ENCODE measurements at places on chromosomes 12 and 14. TPM values are rescaled to one million over a fixed set of nuclear protein-coding genes. Genes with fewer than 3 reads are reported as not detected.
A peak's percentile ranks its signal among the peaks of the same experiment; 100 is the strongest.

CLEC1B gene
- not detected for total RNA-seq

ADAM21 gene
- 0.72 TPM for total RNA-seq

SYT10 gene
- total RNA-seq, result not detected

ART4 gene
- total RNA-seq, result not detected

DCN gene
- 25.9 TPM for total RNA-seq

CHGA gene
- not detected for total RNA-seq

KIF26A gene
- not detected for total RNA-seq

ZDHHC22 gene
- not detected for total RNA-seq

- no peak for DNase-seq
- no peak overlapping the region for H3K27ac ChIP-seq
- H3K4me3 ChIP-seq, result peak overlapping the region; percentile 46
Measured at GRCh38 chr12:102757154-102757881, 159.7 kb downstream of the PAH start.

DNA sequence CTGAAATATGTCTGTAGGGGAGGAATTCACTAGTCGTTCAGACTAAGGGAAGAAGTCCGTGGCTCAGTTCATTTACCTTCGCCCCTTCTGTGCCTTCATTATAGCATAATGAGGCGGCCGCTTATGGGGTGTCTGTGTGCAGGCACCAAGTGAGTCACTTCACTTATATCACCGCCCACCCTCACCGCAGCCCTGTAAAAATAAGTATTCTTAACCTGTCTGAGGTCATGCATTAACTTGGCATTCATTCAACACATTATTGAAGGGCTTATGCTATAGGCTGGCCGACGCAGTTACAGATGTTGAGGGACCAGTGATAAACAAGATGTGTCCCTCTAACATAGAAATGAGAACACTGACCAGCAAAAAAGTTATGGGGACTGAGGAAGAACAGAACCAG, 47.7 kb upstream of the PTCSC3 start:
- H3K27me3 ChIP-seq, result peaks cover 2% of the 10 kb centered on the region
- no peaks in the 10 kb centered on the region for H3K4me1 ChIP-seq
- DNase-seq, result no peak
- H3K4me3 ChIP-seq, result no peak overlapping the region

DNA sequence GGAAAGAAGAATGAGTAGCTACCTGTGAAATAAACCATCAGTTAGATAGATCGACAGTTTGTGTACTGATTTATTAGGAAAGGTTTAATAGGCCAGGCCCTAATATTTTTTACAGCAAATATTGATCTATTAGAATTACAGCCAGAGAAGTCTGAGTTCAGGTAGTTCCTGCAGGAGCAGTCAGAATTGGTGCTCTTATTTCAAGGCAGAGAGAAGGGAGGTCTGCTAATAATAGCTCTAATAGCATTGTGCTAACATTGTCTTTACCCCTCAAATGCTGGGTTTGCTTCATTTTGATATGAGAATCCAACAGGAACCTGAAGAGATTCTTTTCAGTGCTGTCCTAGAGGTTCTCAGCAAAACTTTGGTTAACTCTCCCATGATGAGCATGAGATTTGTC, 343.8 kb upstream of the NAV3 start:
- no peak overlapping the region for H3K4me3 ChIP-seq
- H3K27me3 ChIP-seq, result no peaks in the 10 kb centered on the region
- no peak for DNase-seq
- no peak overlapping the region for H3K27ac ChIP-seq
- H3K4me1 ChIP-seq, result peaks cover 6% of the 10 kb centered on the region

- H3K36me3 ChIP-seq, result no peaks in the 10 kb centered on the region
- no peak for DNase-seq
- H3K4me1 ChIP-seq, result peaks cover 18% of the 10 kb centered on the region
- H3K4me3 ChIP-seq, result no peak overlapping the region
- H3K27me3 ChIP-seq, result peaks cover 18% of the 10 kb centered on the region
Measured at GRCh38 chr12:6630736-6631135, 5.0 kb downstream of the LPAR5 start.

GRCh38 chr12:122850695-122851350, 15.6 kb downstream of the HIP1R start:
- H3K27ac ChIP-seq, result no peak overlapping the region
- H3K4me1 ChIP-seq, result peaks cover 15% of the 10 kb centered on the region
- no peak overlapping the region for H3K4me3 ChIP-seq
- H3K36me3 ChIP-seq, result no peaks in the 10 kb centered on the region

DNA sequence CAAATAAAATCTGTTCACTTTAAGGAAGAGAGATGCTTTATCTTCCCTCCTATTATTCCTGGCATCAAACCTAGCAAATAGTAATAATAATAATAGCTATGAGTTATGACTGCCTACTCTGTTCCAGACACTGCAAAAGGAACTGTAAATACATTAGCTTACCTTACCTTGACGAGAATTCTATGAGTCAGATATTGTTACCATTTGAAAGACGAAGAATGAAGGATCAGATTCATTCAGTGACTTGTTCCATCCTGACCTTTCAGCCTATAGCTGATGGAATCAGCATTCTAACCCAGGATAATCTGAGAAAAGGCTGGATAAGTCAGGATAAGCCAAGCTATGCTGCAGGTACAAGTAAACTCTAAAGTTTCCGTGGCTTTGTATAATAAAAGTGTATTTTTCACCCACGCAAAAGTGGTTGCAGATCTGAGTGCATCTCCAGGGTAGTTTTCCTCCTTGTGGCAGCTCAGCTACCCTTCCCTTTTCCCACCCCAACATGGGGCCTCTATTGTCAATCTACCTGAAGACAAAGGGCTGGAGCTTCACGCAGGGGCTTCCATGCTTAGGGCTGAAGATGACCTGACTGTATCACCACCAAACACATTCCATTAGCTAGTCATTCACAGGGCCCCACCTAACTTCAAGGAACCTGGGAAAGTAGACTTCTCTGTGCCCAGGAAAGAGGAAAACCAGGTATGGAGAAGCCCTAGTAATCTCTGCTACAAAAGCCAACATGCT, 57.2 kb upstream of the CCND2 start:
- H3K27me3 ChIP-seq, result peaks cover 5% of the 10 kb centered on the region
- no peak for DNase-seq
- no peak overlapping the region for H3K4me3 ChIP-seq
- no peaks in the 10 kb centered on the region for H3K4me1 ChIP-seq

- H3K27ac ChIP-seq, result no peak overlapping the region
- no peak for DNase-seq
- H3K4me3 ChIP-seq, result no peak overlapping the region
Measured at GRCh38 chr12:30631740-30632139, 63.9 kb downstream of the IPO8 start.

DNA sequence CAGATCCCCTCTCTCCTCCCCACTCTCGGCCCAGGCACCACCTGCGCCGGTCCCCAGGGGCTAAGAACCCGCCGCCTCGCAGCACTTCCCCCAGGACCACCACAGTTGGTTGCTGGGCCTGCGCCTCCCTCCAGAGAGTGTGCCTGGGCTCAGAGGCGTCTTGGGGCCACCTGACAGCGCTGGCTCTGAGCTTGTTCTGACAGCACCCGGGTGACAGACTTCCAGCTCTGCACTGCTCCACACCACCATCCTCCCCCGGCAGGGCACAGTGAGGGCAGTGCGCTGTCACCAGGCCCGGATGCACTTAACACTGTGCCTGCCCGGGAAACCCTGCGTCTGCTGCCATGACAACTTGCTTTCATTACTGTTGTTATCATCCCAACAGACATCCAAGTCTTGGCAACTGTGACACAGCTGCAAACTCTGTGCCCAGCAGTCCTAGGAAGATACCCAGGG, 6.6 kb downstream of the BRF1 start:
- peaks cover 12% of the 10 kb centered on the region for H3K4me1 ChIP-seq
- H3K36me3 ChIP-seq, result no peaks in the 10 kb centered on the region
- peak overlapping the region; percentile 72 for H3K27ac ChIP-seq
- DNase-seq, result peak; percentile 36
- H3K4me3 ChIP-seq, result no peak overlapping the region

GRCh38 chr12:130956456-130957303, 3.0 kb downstream of the ADGRD1 start:
- H3K36me3 ChIP-seq, result peaks cover 9% of the 10 kb centered on the region
- H3K4me1 ChIP-seq, result no peaks in the 10 kb centered on the region
- DNase-seq, result no peak
- no peak overlapping the region for H3K4me3 ChIP-seq

- DNase-seq, result no peak
- H3K36me3 ChIP-seq, result peaks cover 5% of the 10 kb centered on the region
- no peak overlapping the region for H3K27ac ChIP-seq
- H3K4me1 ChIP-seq, result peaks cover 58% of the 10 kb centered on the region
Measured at GRCh38 chr14:85413836-85414526, 116.0 kb upstream of the FLRT2 start.

DNA sequence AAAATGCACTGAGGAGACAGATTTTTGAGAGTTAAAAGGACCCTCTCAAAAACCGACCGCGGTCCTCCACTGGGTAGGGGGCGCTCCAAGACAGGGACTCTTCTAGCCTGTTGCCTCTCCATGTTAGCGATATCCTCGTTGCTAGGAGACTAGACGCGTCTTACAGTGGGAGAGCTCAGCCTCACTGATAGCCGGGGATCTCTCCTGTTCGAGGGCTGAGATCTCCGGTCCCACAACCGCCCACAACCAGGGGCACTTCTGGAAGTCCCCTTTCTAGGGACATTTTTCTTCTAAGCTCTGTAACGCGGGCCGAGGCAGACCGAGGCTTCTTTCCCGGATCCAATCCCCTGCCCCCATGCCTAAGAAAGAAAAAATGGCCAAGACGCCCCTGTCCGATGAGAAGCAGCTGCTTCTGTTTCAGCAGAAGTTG, 21.3 kb downstream of the FKBP11 start:
- peak overlapping the region; percentile 53 for H3K27ac ChIP-seq
- H3K4me1 ChIP-seq, result peaks cover 14% of the 10 kb centered on the region
- peak overlapping the region; percentile 84 for H3K4me3 ChIP-seq
- H3K27me3 ChIP-seq, result peaks cover 7% of the 10 kb centered on the region
- DNase-seq, result peak; percentile 75

DNA sequence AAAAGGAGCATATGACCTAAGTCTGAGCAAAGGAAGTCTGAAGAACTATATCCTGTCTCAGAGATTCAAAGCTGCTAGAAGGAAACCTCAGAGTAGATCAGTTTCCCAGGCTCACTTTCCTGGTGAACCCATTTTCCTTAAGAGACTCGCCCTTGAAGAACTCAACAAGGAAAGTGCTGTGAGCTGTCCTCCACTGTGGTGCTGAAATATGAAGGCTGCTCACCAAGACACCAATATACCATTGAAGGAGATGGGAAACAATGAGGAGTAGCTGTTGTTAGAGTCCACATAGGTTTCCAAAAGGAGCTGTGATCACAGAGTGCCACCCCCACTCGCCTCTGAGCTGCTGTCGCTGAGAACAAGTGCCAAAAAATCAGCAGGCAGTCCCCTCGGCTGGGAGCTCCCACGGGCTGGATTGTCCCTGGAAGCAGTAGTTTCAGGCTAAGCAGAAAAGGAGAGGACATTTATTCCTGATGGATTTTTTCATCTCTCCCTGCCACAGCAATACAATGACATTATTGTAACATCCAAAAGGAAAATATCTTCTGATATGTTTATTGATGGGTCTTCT, 282.1 kb downstream of the RPS29 start:
- H3K4me3 ChIP-seq, result no peak overlapping the region
- no peaks in the 10 kb centered on the region for H3K27me3 ChIP-seq
- no peak overlapping the region for H3K27ac ChIP-seq
- no peak for DNase-seq

DNA sequence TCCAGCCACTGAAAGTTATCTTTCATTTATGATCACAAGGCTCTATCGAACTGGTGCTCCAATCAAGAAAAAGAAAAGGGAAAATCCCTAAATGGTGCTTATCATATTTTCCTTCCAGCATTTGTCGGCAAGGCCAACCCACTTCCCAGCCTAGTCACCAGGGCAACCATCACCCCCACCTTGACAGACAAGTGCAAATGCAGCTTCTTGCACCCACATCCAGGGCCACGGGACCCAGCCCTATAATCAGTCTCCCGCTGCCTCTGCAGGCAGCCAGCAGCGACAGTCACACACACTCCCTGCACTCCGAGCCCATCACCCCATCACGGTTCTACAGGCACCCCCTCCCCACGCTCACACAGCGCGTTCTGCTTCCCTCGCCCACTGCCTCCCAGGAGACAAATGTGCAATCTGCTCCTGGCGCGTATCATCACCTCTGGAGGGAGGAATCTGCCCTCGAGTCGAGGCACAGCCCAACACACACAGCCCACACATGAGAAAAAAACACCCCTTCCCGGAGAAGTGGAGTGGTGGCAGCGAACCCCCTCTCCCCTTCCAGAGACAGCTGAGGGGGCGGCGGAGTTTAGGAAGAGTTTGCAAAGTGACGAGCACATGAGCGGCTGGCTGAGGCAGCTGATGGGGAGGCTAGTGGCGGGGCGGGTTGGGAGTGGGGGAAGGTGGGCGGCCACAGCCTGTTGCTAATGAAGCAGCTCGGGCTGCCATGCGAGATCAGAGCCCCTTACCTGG, 9.3 kb upstream of the PPP4R4 start:
- no peaks in the 10 kb centered on the region for H3K4me1 ChIP-seq
- H3K4me3 ChIP-seq, result no peak overlapping the region
- no peak overlapping the region for H3K27ac ChIP-seq
- DNase-seq, result no peak
- H3K36me3 ChIP-seq, result no peaks in the 10 kb centered on the region

DNA sequence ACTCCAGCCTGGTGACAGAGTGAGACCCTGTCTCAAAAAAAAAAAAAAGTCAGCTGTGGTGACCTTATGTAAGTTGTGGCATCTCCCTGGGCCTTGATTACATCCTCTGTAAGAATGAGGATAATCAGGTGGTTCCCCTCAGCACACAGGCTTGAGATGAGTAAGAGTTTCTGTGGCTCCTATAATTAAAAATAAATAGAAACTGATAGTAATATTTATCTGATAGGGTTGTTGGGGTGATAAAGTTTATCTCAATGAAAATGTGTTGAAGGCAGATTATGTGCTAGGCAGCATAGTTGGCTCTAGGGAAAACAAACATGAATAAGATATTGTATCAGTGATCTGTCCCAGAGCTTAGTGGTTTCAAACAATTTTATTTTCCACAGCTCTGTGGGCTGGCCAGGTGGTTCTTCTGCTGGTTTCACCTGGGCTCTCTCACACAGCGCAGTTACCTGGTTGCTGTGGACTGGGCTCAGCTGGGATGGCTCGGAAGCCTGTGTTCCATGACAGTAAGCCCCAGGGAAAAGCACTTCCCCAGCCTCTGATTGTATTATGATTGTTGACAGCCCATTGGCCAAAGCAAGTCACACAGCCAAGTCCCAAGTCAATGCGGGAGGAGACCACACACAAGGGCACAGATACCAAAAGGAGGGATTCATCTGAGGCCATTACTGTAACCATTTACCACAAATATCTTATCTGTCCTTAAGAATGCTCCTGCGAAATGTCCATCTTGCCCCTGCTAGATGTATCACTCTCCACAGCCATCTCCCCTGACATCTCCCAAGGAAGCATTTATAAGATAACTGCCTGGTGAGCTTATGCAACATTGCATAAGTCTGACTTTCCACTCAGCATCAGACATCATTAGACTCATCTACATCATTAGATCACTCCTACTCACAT, 151.7 kb downstream of the NUAK1 start:
- H3K4me3 ChIP-seq, result no peak overlapping the region
- H3K4me1 ChIP-seq, result peaks cover 50% of the 10 kb centered on the region
- H3K36me3 ChIP-seq, result peaks cover 5% of the 10 kb centered on the region

GRCh38 chr14:95307402-95308041, 12.2 kb downstream of the CLMN start:
- no peak overlapping the region for H3K4me3 ChIP-seq
- DNase-seq, result no peak
- no peaks in the 10 kb centered on the region for H3K4me1 ChIP-seq
- peaks cover 12% of the 10 kb centered on the region for H3K27me3 ChIP-seq
- no peak overlapping the region for H3K27ac ChIP-seq
- H3K36me3 ChIP-seq, result no peaks in the 10 kb centered on the region

All from HFFc6 (cell line).